NCI-H526 (cell line): ENCODE measurements at places on chromosomes 4 and X.

- no peak for DNase-seq
Measured at GRCh38 chr4:128552586-128552907, 257.0 kb upstream of the JADE1 start.

- DNase-seq: no peak
Measured at GRCh38 chrX:39220952-39221351, 419.7 kb downstream of the MID1IP1 start.

DNA sequence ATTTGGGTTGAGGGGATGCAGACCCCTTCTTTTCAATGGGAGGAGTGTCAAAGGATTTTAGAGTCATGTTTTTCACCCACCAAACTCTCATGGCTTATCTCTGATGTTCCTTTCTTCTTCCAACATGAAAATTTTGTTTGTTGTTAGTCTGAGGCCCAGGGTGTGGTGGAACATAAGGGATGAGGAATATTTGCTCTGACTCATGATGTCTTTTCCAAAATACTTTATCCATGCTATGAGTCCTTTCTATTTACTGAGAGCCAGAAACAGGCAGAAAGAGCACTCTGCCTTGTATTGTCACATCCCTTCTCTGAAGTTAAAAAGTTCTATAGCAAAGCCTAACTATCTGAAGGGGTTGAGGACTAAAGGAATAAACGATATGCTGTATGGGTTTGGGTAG is 61.6 kb upstream of the GYPA start:
- no peak for DNase-seq

DNA sequence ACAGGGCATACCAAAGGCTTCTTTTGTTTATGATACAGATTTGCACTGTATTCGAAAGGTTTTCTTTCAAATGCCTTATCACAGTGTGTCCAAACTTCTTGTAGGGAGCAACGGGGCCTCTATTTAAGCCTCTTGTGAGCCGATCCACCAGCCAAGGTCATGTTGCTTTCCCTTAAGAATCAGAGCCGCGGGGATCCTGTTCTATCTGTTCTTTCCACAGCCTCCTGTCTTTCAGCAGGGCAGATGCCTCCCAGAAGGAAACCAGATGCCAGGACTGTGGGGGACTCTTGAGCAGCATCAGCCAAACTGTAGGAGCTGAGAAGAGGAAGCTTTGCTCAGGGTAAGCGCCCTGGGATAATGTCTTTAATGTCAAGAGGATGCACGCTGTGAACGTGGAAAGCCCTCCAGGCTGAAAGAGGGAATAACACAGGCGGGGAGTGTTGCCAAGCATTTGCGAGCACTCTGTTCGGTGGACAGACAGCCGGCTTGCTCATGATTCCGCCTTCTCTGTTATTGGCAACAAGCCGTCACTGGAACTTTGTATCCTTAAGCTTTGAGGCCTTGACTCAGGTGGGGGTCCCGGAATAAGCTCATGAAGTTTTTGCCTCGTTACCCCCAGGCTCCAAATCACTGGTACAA is 279.8 kb upstream of the FRG1 start:
- no peak for DNase-seq

DNA sequence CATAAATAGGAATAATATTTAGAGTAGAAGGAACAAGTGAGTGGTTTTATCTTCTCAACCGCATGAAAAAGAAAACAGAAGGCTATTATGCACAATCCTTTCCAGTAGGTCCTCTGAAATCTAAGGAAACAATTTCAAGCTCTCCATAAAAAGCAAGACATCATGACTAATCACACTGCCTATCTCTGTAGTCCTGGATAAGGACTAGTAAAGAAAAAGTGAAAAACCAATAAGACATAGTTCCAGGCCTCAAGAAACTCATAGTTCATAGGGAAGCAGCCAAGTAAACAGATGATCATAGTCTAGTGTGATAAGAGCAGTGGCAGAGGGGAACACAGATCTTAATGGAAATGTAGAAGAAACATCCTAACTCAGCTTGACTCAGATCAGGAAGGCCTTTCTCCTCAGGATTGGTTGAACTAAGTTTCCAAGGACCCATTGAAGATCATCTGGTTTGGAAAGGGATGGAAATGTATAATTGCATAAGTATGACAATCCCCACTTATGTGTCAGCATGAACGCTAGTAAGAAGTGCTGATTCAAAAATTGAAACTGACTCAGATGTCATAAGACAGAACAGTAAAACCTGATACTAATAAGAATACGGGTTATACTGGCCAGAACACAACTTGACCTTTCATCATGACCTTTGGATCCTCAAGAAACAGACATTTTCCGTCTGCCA is 155.3 kb downstream of the GRIA3 start:
- no peak for DNase-seq

- DNase-seq: no peak
Measured at GRCh38 chr4:73828956-73829355, 7.5 kb upstream of the CXCL6 start.

DNA sequence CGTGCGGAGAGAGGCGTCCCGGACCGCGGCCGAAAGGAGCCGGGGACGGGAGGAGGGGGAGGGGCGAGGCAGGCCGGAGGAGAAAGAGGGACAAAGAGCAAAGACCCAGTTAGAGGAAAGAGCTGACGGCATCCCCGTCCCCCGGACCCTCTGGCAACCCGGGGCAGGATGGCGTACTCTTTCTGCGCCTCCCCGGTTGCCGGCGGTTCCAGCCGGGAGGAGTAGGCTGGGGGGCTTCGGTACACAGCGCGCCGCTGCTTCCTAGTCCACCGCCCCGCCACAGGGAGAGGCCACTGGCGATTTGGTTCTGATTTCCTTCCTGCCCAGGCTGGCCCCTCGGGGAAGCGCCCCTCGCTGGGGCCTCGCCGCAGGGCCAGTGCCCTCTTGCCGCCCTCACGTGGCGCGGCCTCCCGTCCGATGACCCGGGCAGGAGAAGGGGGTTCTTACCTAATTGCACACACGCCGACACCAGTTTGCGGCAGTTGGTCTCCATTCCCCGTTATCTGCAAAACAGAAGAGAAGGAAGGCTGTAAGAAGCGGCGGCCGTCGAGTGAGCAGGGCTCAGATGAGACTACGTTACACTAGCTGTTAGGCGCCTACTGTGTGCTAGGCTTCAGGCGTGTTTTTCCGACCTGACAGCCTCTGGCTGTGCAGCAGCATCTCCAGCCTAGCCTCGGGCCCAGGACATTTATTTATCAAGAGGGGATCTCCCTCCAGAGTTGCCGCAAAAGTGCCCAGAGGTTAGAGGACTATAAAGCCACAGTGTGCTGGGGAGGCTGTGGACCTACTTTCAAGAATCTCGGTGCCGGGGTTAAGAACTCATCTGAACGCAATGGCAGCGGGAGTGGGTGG is 9.9 kb upstream of the PITX2 start:
- no peak for DNase-seq

DNA sequence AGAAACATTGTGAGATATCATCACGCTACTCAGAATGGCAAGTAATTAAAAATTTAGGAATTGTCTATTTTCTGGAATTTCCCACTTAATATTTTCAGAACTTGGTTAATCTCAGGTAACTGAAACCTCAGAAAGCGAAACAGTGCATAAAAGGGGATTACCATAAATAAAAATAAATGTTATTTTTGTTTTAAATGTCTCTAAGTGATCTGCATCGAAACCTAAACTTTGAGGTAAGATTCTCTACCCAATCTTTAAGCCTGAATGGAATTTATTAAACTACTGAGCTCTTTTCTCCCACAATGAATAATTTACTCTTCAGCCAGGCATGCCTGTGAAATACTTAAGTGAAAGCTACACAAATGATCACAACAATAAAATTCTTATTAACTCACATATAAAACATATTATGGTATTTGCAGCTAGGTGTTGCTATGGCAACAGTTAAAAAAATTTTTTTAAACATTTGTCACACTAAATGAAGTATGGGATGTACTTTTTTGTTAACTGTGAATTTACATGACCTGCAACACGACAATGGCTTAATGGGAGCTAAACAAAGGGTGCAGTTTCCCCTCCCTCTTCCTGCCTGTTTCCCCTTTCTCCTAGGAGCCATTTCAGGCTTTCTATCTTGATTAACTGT is 220.2 kb upstream of the PRPS2 start:
- DNase-seq: no peak

GRCh38 chr4:172850838-172851237 is 317.8 kb upstream of the GALNT7 start:
- no peak for DNase-seq

GRCh38 chrX:17741123-17741511 is 3.8 kb downstream of the SCML1 start:
- DNase-seq: peak; percentile 11

- DNase-seq: no peak
Measured at GRCh38 chr4:165621983-165622382, 243.2 kb downstream of the CPE start.

GRCh38 chr4:54643958-54644751 is 13.6 kb upstream of the KIT start:
- no peak for DNase-seq

- DNase-seq: no peak
Measured at GRCh38 chrX:100695302-100695701, 36.6 kb downstream of the SYTL4 start.

GRCh38 chr4:47624031-47624441 is 139.0 kb downstream of the ATP10D start:
- DNase-seq: no peak

- no peak for DNase-seq
Measured at GRCh38 chr4:115938764-115939443, 825.5 kb upstream of the NDST4 start.

- no peak for DNase-seq
Measured at GRCh38 chrX:148192547-148192946, 211.4 kb downstream of the FMR1NB start.

DNA sequence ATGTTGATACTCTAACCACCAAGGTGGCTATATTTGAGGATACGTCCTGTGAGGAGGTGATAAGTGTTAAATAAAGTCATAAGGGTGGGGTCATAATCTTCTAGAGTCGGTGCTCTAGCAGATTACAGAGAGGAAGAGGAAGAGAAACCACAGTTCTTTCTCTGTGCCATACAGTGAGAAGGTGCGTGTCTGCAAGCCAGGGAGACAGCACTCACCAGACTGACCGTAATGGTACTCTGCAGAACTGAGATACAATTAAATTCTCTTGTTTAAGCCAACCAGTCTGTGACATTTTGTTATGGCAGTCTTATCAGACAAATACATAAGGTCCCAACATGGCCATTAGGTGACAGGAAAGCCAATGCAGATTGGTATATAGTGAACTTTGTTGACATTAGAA is 480.9 kb upstream of the IGFBP7 start:
- no peak for DNase-seq

DNA sequence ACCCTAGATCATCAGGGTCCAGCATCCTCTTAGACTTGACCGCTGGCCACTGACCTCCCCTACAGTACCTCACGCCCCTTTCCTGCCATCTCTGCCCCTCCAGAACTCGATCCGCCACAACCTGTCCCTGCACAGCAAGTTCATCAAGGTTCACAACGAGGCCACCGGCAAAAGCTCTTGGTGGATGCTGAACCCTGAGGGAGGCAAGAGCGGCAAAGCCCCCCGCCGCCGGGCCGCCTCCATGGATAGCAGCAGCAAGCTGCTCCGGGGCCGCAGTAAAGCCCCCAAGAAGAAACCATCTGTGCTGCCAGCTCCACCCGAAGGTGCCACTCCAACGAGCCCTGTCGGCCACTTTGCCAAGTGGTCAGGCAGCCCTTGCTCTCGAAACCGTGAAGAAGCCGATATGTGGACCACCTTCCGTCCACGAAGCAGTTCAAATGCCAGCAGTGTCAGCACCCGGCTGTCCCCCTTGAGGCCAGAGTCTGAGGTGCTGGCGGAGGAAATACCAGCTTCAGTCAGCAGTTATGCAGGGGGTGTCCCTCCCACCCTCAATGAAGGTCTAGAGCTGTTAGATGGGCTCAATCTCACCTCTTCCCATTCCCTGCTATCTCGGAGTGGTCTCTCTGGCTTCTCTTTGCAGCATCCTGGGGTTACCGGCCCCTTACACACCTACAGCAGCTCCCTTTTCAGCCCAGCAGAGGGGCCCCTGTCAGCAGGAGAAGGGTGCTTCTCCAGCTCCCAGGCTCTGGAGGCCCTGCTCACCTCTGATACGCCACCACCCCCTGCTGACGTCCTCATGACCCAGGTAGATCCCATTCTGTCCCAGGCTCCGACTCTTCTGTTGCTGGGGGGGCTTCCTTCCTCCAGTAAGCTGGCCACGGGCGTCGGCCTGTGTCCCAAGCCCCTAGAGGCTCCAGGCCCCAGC is 5.2 kb downstream of the FOXO4 start:
- no peak for DNase-seq

DNA sequence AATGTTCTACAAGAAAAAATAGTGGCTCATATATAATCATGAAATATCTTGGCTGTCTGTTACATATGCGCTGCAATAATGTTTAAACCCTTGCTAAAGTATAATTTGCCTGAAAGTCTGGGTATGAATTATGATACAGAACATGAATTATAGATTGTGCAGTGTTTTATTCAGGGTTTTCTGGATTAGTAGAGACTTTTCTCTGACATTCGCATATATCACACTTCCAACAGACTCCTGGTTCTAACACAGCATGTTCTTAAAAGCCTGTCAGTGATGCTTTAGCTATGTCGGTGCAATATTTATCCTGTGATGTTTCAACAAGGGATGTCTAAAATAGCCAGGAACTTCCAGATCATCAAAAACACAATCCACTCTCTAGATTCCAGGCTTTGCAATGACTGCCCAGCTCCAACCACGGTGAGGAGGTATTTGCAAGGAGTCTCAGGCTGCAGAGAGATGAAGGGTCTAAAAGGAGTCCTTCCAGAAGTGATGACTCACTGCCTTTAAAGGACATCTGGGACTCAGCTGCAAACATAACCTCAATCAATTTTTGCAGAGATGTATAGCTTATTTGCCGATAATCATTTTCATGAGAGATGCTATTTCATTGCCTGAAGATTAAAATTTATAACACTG is 69.4 kb downstream of the RWDD4 start:
- DNase-seq: no peak

DNA sequence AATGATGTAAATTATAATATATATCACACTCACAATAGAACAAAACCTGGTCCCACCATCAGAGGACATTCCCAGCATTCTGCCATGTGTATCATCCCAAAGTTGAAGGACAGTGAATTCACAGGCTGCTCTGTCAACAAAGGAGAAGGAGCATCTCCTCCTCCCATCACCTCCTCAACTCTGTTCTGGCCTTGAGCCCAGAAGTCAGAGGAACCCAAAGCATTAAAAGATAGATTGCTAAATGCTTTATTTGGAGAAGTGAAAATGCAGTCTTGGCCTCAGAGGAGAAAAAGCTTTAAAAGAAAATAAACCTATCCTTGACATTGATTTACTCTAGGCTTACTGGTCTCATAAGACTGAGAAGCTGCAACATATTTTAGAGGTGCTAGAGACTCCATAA is 268.8 kb upstream of the RASGEF1B start:
- no peak for DNase-seq

- no peak for DNase-seq
Measured at GRCh38 chr4:150268444-150268843, 190.2 kb downstream of the DCLK2 start.

GRCh38 chr4:110514889-110515479 is 39.0 kb downstream of the ENPEP start:
- peak; percentile 64 for DNase-seq

DNA sequence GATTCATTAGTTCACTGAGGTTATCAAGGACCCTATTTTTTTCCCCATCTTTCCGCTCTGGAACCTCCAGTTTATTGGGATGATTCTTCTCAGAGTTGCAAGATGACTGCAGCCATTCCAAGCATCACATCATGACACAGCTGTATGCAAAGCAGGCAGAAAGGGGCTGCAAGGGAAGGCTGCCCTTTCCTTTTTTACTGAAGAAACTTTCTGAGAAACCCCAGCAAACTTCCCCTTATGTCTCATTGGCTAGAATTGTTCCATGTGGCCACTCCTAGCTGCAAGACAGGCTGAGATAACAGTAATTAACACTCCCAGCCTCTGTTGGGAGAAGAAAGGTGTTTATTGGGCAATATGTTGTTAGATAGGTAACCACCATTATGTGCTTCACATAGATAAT is 102.6 kb downstream of the SATL1 start:
- no peak for DNase-seq
